Left lobe of liver (tissue), 2 donors: ENCODE measurements at places on chromosomes 7 and 10. TPM values are rescaled to one million over a fixed set of nuclear protein-coding genes. Genes with fewer than 3 reads are reported as not detected.

- no peak for DNase-seq
Observed at GRCh38 chr10:19775296-19775695, 40.9 kb upstream of the PLXDC2 start.

DNA sequence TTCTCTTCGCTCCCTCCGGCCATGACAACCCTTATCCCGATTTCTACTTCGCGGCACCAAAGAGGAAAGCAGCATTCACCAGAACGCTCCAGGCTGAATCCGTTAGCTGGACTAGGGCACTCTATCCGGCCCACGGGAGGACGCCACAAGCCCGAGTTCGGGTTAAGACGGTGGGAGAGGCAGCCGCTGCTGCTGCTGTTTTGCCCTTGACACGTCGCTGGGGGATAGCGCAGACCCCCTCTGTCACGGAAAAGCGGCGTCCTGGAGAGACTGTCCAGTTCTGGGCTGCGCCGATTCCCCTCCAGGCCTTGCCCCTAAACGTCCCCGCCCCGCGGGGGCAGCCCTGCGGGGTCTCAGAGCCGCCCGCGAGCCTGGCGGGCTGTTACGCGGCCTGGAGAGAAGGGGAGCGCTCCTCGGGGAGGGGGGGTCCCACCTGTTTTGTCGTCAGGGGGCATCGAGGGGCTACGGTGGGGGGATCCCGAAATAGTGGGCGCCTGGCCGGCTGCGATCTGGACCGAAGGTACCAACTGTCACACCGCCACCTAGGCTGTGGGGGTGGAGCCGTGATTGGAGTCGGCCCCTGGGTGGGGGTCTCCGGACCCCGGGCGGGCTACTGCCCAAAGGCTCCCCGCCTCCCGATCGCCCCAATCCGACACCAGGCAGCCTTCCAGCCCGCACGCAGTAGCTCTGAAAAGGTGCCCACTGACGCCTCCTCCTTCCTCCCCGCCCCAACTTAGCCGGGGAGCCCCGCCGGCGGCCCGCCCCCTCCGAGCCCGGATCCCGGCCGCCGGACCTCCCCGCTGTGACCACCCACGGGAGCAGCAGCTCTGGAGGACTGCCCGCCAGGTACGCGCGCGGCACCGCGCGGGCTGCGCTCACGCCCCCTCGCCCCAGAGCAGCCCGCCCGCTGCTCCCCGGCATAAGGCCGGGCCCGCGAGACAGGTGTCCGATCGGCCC, 772 bp downstream of the SGMS1 start:
- DNase-seq = peak; percentile 70

The INSYN2A gene
- not detected for total RNA-seq

The MTERF1 gene
- total RNA-seq = 6.6 TPM

DNA sequence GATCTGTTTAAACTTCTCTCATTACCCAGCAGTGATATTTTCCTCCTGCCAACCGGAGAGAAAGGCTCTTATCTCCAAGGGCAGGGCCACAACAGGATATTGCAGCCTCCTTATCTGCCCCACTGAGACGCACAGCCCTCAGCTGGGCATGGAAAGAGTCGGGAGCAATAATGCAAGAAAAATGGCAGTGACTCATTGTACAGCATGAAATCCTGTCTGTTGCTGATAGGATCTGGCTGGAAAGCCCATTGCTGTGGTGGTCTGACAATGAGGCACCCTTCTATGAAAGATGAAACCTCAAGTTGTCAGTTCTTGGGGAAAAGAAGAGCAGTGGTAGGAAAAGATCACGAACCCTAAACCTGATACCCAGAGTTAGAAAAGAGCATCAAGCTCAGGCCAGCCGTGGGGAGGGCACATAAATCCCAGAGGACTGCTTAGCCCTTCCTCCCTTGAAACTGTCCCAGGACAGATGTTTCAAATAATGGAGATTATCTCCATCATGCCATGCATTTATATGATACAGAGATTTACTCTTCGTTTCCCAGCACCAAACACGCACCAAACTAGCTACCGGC, 47.0 kb upstream of the FIGNL1 start:
- DNase-seq = no peak

GRCh38 chr10:79056361-79056735, 12.4 kb upstream of the ZMIZ1 start:
- peak; percentile 41 for DNase-seq

The IL6 gene
- not detected for total RNA-seq

DNA sequence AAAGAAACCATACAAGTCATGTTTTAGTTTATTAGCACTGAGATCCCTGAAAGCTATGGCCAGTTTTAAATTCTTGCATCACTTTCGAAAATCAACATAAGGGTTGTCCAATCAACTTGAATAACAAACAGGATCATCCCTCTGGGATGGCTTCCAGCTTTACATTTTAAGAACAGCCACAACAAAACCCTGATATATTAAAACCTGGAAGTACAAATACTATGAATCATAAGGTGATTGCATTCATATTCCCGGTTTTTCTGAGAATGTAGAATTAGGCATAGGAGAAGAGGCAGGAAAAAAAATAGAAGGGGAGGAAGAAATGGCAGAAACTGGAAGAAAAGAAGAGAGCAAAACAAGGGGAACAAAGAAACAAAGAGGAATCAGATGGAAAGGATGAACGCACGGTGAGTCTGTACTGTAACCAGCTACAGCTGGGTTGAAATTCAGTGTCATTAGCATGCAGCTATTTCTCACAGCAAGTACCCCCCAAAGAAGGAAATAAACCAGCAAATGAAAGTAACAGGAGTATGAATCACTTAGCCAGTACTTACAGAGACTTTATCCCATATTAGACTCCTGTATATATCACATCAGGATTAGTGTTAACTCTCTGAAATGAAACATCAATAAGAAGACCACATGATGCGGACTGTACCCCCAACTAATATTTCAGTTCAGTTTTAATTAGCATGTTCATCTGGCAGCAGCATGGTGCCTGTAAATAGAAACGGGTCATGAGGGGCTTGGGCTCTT, 301.3 kb downstream of the RNLS start:
- DNase-seq = no peak

The CTAGE15 gene
- 0.28 TPM for total RNA-seq

DNA sequence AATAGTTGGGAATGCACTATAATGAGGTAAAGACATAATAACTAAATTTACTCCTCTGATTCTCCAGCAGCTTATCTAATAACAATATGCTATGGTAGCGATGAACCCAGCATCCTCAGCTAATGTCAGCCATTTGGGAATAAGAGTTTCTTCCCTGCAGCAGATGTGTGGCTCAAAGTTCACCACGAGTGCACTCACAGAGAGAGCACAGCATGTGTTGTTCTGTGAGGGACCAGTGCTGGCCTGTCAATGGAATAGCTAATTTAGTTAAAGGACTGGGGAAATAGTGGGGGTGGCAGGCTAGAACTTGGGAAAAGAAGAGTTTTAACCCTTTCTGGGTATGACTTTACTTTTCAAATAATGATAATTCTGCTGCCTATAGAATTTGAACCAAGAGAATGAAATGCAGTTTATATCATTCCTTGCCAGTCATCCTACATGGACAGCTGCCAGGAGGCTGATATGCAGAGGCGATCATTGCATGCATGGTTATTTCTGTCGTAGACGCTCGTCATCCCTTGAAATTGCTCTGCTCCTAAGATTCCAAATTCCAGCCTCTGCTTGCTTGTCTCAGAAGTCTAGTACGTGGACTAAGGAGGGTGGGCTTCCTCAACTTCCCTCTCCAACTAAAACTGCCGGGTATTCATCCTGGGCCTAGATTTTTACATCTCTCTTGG, 355.6 kb downstream of the RNLS start:
- DNase-seq = no peak

DNA sequence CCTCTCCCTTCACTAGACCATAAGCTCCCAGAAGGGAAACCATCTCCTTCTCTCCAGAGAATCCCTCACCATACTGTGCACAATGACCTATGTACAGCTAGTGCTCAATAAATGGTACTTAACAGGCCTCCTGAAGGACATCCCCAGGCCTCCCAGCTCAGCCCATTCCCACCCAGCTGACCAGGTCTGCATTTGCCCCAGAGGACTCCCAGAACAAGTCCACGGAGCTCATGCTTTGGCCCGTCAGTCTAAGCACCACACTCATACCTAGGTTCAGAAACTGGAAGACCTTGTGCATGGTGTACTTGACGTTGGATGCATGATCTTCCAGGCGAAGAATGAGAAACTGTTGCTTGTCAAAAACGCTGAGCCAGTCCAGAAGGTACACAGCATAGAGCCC, 81.3 kb downstream of the CHST15 start:
- no peak for DNase-seq

DNA sequence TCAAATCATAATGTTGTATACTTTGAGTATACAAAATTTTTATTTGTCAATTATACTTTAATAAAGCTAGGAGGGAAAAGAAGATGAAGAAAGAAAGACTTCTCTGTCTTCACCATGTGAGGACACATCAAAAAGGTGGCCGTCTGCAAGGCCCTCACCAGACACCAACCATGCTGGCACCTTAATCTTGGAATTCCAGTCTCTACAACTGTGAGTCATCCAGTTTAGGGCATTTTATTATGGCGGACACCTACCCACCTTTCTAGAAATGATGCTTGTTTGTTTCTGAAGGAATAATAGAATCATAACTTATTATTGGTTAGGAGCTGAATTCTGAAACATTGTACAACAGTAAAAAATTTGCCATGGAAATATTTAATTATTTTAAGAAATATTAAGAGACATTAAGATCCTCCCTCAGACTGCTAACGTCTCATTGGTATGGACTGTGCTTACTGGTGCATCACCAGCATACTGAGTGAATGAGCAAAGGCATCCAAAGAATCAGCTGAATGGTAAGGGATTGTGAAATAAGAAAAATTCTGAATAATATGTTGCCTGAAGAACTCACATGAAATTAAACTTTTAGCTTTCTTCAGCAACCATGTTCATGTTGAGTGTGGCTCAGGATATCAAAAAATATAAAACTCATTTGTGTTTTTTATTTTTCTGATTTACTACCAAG, 536.6 kb downstream of the HTR7 start:
- no peak for DNase-seq

The ACBD7 gene
- not detected for total RNA-seq

DNA sequence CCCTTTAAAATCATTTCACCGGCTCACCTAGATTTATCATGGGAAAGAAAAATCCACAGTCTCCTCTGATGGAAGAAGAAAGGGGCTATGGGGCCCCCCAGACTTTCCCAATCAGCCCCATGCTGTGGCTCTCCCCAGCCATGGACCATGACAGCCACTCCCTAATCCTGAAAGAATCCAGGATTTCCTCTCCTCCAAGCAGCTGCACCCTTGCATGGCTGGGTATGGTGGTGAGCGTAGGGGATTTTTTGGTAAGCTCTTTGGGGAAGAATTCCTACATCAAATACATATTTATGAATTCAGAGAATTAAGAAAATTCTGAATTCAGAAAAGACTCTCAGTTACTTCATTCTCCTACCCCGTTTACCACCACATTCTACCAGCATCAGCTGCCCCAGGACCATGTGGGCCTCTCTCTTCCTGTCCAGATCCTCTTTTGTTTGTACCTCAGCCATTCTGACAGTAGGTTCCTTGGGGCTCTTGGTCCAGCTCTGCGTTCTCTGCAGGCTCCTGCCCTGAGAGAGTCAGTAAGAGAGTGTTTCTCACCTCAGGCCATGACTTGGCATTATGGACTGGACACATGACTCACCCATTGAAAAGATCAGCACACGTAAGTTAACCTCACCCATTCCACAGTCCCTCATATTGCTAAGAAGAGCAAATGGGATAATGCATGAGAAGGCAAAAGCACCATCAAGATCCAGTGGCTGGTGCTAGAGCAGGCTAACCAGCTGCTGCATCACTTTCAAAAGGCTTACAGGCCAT, 337.8 kb downstream of the ELMO1 start:
- no peak for DNase-seq

DNA sequence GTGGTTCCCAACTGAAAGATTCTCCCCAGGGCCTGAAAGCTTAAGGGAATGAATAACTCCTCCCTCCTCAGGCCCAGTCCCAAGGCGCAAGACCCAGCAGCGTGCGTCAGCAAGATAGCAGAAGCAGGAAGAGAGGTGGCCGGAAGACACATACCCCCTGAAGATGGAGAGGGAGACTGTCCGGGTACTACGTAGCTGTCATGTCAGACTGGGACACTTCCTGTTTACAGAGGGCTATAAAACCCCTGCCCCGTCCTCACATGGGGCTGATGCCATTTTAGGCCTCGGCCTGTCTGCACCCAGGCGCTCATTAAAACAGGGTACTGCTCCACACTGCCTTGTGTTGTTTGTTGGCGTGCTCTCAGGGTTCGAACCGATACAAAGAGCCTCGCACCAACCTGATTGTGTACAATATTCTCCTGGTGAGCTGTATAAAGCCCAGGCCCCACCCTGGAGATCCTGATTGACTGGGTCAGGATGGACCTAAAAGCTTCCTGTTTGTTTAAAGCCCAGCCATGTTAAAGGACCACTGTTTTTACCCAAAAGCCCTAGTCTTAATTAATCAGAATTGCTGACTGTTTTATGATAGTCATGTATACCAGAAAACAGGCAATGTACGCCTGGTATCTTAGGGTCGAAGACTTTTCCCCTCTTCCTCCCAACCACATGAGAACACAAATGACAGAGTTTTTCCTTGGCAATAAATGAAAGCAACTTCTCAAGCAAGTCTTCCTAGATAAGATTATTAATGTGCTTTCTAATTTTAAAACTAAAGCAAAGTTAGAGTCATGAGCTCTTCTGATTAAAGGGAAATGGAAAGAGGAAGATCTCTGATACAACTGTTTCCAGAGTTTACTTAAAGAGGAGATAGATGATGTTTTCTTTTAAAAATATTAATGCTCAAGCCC, 251.5 kb downstream of the DOCK4 start:
- DNase-seq = peak; percentile 44

The AKR1C2 gene
- 1,010 TPM for total RNA-seq

DNA sequence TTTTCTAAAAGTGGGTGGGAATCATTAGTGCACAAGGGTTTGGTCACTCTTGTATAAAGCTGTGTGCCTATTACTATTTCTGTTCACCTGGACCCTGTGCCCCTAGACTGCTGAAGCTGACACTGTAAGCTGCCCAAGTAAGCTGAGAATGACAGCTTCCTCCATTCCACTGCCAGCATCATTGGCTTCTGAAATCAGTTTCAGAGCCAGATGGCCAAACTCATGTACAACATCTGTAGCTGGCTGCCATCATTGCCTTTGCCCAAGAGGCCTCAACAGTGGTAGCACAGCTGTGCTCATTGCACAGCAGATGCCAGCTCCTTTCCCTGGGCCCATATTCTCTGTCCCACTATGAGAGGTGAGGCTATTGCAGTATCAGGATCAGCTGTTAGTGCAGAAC, 165.7 kb downstream of the CPEB3 start:
- peak; percentile 70 for DNase-seq

DNA sequence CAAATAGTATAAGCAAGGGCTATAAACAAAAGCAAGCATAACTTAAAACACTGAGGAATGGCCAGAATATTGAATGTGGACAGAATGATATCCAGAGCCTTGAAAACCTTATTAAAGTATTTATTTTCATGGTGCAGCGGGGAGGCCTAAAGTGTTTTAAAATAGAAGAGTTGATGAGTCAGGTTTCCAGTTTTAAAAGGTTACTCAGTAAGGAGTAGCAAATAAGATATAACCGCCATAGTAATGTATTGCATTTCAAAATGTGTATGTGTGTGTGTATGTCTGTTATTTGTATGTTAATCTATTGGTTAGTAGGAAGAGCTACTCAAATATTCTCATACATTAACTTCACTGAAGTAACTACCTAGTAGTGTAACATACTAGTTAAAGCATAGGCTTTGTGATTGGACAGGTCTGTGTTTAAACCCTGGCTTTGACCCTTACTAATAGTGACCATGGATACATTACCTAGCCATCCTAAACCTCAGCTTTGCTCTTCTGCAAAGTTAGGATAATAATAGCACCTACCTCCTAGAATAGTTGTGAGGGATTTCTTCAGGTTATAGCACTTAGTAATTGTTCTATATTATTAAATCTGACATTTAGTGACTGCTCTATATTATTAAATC, 16.9 kb downstream of the CUTC start:
- DNase-seq = no peak

The HSPA12A gene
- 2.7 TPM for total RNA-seq
